ENCODE measurements at places on chromosomes 13 and 19.

DNA sequence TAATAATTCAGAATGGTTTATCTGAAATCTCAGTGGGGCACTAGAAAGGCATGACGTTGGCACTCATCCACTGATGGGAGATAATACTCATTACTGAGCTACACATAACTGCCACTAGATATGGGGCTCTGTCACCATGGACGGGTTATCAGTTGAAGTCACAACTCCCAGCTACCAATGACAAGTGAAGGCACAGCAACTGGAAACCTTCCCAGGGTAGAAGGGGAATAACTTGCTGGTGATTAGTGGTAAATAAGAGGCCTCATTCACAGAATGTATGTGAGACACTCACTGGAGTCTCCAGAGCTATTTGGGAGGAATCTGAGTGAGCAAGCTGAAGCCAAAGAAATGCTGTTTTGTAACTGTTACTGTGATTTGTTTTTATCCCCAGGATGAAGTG, 249.6 kb downstream of the ENOX1 start:
- no peak for DNase-seq

- peak; percentile 42 for DNase-seq
Measured at GRCh38 chr13:94595001-94595949, 677 bp downstream of the TGDS start.

- DNase-seq, result no peak
Measured at GRCh38 chr19:47027586-47028088, 8.0 kb downstream of the NPAS1 start.

DNA sequence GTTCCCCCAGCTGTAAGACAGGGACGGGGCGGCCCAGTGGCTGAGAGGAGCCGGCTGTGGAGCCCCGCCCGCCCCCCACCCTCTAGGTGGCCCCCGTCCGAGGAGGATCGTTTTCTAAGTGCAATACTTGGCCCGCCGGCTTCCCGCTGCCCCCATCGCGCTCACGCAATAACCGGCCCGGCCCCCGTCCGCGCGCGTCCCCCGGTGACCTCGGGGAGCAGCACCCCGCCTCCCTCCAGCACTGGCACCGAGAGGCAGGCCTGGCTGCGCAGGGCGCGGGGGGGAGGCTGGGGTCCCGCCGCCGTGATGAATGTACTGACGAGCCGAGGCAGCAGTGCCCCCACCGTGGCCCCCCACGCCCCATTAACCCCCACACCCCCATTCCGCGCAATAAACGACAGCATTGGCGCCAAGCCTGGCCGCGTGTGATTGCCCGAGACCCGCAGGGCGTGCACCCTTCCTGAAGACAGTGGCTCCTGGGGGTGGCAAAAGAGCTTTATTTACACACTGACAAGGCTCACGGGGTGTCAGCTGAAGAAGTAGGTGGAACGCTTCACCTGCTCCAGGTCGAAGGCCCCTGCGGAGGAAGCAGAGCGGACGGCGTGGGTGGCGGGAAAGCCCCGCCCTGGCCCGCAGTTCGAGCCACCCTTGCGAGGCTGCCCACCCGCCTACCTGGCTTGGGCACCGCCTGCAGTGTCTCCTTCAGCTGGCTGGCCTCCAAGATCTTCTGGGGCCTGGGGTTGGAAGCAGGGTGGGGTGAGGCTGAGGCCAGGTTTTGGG, 16.4 kb downstream of the POLRMT start:
- DNase-seq, result no peak

- DNase-seq, result no peak
Measured at GRCh38 chr19:16067205-16067938, 8.9 kb upstream of the TPM4 start.

- no peak for DNase-seq
Measured at GRCh38 chr13:88000787-88001186, 329.6 kb downstream of the SLITRK5 start.

GRCh38 chr19:40705362-40705651, 11.4 kb downstream of the COQ8B start:
- DNase-seq, result no peak

DNA sequence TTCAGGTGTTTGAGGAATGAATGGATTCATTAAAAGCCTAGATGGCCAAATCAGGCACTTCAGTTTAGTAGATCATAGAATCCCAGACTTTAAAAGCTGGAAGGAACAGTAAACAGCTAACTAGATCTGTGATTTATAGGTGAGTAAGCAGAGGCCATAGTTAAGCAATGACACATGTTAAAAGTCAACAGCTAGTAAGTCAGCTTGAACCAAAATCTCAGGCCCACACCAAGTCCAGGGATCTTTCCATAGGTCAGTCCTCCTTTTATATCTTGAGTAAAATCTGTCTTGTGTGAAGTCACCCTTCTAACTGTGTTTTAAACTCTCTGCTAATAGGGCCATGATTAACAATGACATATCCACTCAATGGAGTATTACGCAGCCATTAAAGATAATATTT, 275.5 kb upstream of the SOX21 start:
- no peak for DNase-seq

- DNase-seq, result peak; percentile 96
Measured at GRCh38 chr19:40609561-40610395, 8.6 kb downstream of the LTBP4 start.

DNA sequence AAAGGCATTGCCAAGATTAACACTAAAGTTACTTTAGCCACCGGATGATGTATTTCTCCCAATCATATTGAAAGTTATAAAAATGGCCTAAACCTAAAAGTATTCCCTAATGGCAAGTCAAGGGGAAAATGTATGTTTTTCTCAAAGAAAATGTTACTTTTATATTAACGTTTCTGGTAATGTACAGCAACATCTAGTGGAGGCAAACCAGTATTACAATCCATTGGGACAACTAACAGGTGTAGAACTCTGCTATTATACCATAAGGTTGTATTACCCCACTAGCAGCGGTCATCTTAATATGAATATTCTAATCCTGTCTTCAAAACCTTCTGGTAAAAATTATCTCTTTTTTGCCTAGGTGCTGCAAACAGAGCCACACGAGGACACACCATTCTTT, 69.2 kb downstream of the ZNF100 start:
- no peak for DNase-seq

DNA sequence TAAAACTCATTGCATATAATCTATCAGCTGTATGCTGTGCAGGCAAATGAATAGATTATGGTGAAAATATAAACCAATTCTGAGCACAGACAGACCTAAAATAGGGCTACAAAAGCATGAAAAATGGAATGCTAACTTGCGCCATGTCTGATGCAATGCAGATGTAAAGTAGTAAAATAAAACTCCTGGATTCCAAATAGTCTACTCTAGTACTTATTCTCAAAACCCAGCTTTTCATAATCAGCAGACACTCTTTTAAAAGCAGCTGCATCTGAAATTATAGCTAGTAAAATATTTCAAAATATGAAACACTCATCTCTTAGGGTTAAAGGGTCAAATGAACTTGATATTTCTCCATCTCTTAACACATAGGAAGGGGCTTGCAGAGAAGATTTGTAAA, 4.7 kb upstream of the POMP start:
- DNase-seq, result no peak

DNA sequence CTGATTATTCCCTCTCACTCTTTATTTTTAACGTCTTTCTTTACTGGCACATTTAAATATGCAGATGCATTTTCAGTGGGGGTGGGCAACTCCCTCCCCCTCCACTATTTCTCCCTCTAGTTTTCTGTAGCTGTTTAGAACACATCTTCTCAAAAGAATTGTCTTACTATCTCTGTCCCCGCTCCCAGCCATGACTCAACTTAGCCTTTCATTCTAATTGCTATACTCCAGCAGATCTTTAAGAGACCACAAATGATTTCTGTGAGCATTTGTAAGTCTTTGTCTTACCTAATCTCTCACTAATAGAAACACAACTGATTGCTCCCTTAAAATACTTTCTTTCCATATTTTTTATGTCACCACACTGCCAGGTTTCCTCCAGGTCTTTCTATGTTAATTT, 350.9 kb downstream of the SPRY2 start:
- DNase-seq, result no peak

DNA sequence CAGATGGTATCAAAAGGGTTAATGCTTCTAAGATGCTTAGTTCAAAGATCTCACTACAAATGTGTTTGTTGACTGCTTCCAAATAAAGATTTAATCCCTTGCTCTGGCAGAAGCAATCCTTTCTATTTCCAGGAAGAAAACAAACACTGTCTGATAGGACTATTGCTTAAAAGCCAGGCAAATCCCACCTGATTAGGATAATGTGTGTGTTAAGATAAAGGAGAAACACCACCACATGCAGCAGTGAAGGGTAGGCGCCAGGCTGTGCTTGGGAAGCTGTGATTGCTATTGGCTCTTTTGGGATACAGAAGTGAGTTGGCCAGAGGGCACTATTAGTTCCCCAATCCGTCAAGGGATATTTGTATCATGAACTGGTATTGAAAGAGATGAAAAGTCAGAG, 62.8 kb upstream of the LRCH1 start:
- no peak for DNase-seq

GRCh38 chr19:46192992-46193650, 36.4 kb upstream of the IGFL1 start:
- DNase-seq, result no peak

GRCh38 chr19:42099336-42099925, 23.5 kb downstream of the ZNF574 start:
- DNase-seq, result no peak

DNA sequence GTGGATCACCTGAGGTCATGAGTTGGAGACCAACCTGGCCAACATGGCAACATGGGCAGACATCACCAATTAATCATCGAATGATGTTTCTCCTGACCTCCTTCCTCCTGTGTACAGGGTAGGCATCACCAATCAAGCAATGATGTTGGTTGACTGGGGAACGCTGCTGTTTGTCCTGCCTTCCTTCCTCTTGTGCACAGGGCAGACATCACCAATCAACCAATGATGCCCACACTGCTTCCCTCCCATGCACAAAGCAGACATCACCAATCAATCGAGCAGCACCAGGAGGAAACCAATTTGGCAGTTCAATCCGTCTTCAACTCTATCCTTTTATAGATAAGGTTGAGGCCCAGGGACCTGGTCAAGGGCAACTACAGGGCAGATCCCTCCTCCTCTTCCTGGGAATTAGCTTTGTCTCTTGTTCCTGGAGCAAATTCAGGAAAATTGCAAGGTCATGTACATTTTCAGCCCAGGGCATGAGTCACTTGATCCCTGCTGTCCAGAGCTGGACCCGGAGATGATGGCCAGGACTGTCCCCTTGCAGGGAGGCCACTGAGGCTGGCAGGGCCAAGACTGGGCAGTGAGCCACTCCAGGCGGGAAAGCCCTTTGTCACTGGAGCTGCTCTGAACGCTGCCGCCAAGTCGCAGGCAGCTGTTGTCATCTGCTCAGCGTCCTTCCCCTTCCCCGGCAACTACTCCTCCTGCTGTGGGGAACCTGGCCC, 5.3 kb upstream of the CSNK1G2 start:
- DNase-seq, result no peak

- no peak for DNase-seq
Measured at GRCh38 chr13:110257408-110257807, 49.5 kb downstream of the COL4A1 start.

DNA sequence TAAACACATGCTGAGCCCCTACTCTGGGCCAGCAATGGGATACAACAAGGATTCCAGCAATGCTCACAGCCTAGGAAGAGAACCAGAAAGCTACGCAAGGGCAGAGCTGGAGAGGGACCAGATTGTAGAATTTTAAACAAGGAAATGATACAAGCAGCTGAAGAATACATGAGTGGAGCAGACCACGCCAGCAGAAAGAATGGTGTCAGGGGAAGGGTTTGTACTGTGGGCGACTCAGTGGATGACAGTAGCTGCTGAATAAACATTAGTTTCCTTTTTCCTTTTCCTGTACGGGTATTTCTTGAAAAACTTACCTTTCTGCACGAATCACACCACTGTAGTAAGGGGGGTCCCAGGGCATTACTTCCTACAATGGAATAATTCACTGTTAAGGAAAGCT, 30.7 kb downstream of the MIPEP start:
- no peak for DNase-seq

DNA sequence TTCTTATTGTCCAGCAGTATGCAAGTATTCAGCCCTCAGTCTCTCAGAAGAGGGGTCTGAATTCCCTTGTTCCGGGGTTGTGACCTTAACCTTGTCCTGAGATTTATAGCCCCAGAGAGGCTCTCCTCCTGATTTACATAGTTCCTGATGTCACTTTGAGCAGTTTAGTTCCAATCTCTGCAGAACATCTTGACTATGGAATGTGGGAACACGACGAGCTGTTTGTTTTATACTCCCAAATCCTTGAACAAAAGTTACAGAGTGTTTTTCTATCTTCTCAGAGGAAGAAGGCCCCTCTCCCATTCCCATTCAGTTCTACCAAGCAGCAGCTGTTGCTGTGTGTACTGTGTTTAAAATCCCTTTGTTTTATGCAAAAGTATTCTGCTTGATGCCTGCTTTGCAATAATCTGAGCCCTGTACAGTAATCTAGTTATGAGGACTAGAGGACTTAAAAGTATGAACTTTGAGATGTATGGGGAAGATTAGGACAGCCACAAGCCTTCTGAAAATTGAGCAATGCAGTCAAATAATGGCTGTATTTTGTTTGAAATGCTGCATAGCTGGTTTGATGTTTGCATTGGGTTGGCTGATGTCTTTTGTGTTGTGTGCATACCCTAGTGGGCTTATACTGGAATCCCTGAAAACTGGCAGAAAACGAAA, 74.7 kb downstream of the KL start:
- DNase-seq, result no peak

DNA sequence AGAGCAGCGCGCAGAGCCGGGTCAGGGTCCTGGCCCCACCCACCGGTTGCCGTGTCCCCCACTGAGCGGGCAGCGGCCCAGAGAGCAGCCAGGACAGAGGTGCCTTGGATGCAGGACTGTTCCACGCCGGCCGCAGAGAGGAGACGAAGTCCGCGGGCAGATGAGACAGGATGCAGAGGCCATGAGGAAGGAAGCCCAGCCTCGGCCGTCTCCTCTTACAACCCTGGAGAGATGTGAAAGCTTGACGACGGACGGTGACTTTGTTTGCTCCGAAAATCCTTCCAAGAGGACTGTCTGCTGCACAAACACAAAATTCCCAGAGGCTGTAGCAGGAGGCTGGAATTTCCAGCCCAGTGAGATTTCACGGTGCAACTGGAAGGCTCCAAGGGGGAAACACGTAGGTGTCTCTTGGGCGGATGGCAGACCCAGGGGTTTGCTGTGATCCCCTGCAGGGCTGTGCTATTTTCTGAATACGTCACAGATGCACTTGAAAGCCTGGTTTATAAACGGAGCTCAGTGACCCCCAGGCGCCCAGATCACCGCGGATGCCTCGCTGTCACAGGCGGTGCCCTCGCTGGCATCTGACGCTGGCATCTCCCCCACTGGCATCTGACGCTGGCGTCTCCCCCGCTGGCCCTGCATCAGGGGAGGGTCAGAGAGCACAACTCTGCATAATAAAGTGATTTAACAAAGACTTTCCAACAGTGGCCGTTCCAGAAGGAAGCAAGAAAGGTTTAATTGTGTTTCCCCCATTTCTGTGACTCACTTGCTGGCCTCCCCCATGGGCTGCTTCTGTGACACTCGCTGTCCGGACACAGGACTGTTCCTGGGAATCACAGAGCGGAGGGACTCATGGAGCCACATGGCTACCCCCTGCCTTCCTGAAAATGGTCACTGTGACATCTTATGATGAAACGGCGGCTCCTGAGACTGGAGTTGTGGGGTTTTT, 62.0 kb upstream of the C13orf46 start:
- no peak for DNase-seq

Data from GM13976 (cell line).